Retina (tissue), 1 donor: ENCODE measurements at places on chromosomes 1 and 21.

DNA sequence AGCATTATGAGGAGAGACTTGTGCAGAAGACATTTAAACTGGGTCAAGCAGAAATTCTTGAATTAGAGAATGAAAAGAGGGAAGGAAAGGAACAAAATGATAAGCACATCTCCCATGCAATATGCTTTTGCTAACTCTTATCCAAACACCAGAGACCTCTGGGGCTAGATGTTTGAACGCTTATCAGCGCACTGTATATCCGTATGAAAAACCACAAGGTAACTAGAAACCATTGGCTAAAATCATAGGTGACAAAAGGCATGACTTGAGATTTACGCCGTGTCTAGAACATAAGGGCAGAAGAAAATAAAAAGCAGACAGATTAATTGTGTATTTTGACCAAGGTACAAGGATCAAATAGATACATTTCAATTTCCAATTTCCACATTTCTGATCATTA lies 38.0 kb upstream of the TIAM1 start:
- no peak for DNase-seq

- DNase-seq, result no peak
Measured at GRCh38 chr1:85473390-85473789, 8.4 kb upstream of the DDAH1 start.

GRCh38 chr21:26550326-26550725 lies 22.8 kb downstream of the CYYR1 start:
- DNase-seq, result no peak

DNA sequence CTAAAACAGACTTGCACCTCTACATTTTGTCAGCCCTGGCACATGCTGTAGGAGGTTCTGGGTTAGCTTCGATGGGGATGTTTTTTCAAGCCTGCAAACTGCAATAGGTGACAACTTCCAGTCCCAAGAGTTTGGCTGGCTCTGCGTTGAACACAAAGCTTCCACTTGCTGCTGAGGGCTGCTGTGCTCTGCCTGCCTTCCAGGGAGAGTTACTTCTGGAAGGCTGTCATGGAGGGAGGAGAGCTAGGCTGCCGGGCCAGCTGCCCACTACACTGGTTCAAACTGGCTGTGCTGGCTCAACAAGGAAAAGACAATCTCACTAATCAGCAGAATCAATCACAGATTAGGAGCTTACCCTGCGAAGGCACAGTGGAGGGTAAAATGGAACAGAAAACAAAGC lies 46.7 kb upstream of the PPP2R5A start:
- no peak for DNase-seq

DNA sequence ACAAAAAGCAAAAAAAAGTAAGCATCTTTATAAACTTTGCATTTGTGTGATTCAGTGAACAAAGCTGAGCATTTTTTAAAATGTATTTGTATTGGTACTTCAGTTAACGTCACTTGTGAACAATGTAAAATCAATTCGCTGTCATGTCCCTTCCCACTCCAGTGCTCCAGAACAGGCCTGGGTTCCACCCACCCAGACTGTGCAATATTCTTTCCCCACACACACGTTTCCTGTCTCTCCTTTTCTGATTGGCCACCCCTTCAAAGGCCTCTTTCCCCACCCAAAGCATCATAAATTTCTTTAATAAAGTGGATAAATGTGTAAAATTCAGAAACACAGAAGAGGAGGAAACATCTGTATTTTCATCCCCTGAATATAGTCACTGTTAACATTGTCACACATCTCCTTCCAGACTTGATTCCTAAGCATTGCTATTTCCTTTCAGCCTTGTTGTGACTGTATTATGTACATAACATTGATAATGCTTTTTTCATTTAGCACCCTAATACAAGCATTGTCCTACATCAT lies 12.0 kb downstream of the CLEC20A start:
- DNase-seq, result no peak

- no peak for DNase-seq
Measured at GRCh38 chr1:246398126-246398813, 108.8 kb downstream of the SMYD3 start.

- DNase-seq, result peak; percentile 17
Measured at GRCh38 chr1:225817611-225818061, 7.7 kb downstream of the EPHX1 start.

DNA sequence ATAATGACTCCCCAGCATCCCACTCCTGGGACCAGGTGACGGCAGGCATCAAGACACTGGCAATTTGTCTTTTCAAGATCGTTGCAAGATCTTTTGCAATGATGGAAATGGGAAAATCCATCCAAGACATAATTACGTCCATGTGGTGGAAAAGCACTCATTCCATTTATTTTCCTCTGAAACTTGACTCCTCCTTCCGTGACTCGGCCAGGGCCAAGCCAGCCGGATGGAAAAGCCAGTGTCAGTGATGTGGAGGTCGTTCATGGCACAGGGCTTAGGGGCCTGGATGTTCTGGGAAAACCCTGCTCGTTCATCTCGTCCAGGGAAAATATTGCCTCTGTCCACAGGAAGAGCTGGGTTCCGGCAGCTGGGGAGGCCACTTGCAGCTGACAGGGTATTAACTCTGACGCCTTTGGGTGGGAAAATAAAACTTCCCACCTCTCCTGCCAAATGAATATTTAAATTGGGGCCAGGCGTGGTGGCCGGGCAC lies 46.2 kb downstream of the C1orf198 start:
- no peak for DNase-seq

DNA sequence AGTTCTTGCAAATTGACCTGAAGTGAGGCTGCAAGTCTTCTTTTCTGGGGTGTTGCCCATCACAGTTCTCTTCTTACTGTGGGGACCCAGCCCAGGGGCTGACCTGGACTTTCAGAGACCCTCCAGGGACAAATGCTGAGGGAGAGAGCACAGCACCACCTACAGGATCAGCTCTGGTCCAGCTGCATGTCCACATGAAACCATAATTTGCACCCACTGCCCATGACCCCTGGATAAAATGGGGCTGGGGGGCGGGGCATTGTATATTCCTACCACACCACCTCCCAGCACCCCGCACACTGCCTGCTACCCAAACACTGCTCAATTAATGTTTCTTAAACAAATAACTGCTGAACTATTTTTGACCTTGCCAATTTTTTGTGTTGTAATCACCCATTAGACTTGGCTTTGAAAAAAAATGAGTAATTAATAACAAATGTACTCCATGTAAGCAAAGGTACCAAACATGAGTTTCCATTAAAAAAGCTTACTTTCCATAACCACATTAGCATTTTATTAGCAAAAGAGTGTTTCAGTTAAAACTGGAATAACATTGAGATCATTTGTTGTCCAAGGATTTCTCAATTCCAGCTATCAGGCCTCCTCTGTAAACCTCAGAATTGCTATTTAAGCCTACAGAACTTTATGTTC lies 168.0 kb upstream of the RAB4A start:
- DNase-seq, result no peak

GRCh38 chr1:170593173-170594011 lies 61.4 kb downstream of the GORAB start:
- DNase-seq, result no peak

GRCh38 chr1:186210258-186210657 lies 164.8 kb downstream of the TPR start:
- no peak for DNase-seq

- DNase-seq, result no peak
Measured at GRCh38 chr1:24486331-24487065, 16.1 kb upstream of the RCAN3 start.

- DNase-seq, result peak; percentile 16
Measured at GRCh38 chr1:92817986-92818764, 13.7 kb upstream of the RPL5 start.

DNA sequence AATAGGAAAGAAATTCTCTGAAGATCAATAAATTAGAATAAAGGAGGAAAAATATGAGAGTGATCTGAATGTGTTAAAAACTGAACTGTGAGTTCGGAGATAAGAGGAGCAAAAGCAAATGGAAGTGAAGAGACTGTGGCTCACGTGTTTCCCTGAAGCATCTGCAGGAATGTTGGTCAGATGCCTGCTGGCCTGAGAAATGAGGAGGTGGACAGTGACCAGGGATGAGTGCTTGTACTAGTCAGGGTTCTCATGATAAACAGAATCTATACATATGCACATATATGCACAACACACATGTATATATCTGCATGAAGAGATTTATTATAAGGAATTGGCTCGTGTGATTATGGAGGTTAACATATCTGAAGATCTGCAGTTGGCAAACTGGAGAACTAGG lies 103.4 kb upstream of the TIAM1 start:
- no peak for DNase-seq

GRCh38 chr1:54347955-54348699 lies 58.1 kb downstream of the SSBP3 start:
- DNase-seq, result no peak

- no peak for DNase-seq
Measured at GRCh38 chr1:1048765-1049164, 25.3 kb downstream of the RNF223 start.

GRCh38 chr1:230548997-230549396 lies 93.3 kb upstream of the COG2 start:
- DNase-seq, result no peak

GRCh38 chr1:44390277-44390676 lies 14.8 kb upstream of the RNF220 start:
- no peak for DNase-seq
